ENCODE measurements at places on chromosomes 11 and 22. TPM values are rescaled to one million over a fixed set of nuclear protein-coding genes. Genes with fewer than 3 reads are reported as not detected.

MLC1 gene
- not detected for polyA plus RNA-seq

EMID1 gene
- 22.2 TPM for polyA plus RNA-seq

TSSK2 gene
- polyA plus RNA-seq: 0.26 TPM

TRIM6 gene
- not detected for polyA plus RNA-seq

RAB36 gene
- 3.2 TPM for polyA plus RNA-seq

KLHL35 gene
- polyA plus RNA-seq: 17.0 TPM

FAR1 gene
- polyA plus RNA-seq: 91.2 TPM

LDHAL6A gene
- not detected for polyA plus RNA-seq
